HS-27A (cell line): ENCODE measurements at places on chromosomes 11 and 22.

DNA sequence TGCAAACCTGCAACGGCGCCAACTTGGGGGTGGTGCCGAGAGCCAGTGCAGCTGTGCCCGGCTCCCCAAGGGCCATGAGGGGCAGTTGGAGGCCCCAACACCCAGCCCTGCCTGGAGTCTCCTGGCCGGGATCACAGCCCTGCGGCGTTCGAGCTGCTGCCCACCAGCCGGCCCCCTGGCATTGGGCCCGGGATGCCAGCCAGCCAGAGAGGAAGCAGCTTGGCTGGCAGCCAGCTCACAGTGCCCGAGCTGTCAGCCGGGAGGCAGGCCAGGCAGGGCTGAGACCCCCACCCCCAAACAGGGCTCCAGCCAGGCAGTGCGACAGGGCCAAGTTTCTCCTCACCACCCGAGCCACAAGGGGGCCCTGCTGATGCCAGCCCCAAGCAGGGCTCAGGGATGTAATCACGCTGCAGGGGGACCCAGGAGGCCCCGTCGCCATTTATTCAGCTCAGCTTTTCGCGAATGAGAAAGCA, 26.0 kb upstream of the TCF20 start:
- DNase-seq, result no peak

DNA sequence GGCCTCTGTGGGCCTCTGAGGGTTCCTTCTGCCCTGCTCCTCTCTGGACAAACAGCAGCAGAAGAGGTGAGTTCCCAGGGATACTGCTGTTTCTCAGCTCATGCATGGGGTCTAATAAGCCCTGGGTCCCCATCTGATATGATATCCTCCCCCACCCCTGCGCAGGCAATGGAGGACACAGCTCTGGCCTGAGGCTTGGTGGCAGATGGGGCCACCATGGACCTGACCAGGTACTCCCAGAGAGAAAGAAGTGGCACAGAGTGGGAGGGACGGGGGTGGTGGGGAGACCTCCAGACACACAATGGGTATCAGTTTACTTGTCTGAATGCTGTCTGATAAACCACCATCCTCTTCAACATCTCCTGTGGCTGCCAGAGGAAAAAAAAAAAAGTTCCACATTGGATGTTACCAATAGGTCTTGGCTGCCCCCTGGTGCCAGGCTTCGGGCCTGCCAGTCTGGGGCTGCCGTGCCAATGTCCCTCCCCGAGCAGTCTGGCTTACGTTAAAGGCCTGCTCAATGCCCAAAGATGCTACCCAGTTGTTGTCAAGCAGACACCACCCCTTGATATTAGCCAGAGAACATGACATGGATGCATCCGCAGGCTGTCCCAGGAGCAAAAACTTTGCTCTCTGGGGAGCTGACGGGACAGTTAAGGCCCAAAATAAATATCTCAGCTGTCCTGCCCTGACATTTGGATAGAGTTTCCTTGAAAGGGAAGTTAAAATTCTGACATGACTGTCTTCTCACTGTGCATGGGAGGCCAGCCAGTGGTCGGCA, 27.9 kb upstream of the ABCC8 start:
- DNase-seq, result peak; percentile 30

DNA sequence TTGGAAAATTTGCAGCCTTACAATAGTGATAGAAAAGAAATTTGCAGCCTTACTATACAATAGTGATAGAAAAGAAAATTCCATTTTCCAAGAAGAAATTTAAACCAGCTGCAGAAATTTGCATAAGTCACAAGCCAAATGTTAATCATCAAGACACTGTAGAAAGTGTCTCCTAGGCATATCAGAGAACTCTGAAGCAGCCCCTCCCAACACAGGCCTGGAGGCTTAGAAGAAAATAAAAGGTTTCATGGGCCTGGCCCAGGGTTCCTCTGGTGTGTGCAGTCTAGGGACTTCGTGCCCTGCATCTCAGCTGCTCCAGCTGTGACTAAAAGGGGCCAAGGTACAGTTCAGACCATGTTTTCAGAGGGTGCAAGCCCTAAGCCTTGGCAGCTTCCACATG, 6.0 kb downstream of the OR4A16 start:
- DNase-seq, result no peak

DNA sequence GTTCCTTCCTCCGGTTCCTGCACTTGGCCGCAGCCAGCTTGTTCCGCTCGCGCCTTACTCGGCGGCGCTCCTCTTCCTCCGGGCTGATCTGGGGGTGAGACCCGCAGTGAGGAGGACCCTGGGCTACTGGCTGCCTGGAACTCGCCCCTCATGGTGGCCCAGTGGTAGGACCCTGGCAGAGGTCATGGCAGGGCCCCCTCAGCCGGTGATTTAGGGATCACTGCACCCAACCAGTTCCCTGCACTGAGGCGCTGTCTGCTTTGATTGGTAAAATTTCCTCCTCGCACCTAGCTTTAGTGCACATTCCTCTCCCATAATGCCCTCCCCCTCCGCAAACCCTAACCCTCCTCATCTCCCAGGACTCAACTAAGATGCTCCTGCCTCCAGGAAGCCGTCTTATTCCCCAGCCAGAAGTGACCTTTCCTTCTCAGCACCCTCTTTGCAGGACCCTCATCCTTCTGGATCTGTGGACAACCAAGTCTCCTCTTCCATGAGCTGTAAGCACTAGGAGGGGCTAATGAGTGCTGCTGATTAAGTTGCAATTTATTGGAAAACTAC, 3.6 kb downstream of the CCDC85B start:
- DNase-seq, result no peak

- no peak for DNase-seq
Measured at GRCh38 chr22:19823191-19823901, 31.3 kb downstream of the GNB1L start.

GRCh38 chr11:20310137-20310536, 53.4 kb upstream of the HTATIP2 start:
- DNase-seq, result no peak
